ENCODE measurements at places on chromosomes 2 and 18. TPM values are rescaled to one million over a fixed set of nuclear protein-coding genes. Genes with fewer than 3 reads are reported as not detected.

- DNase-seq, result peak; percentile 53
These were observed 74.7 kb downstream of the SMAD7 start for GRCh38 chr18:48875942-48876511.

DNA sequence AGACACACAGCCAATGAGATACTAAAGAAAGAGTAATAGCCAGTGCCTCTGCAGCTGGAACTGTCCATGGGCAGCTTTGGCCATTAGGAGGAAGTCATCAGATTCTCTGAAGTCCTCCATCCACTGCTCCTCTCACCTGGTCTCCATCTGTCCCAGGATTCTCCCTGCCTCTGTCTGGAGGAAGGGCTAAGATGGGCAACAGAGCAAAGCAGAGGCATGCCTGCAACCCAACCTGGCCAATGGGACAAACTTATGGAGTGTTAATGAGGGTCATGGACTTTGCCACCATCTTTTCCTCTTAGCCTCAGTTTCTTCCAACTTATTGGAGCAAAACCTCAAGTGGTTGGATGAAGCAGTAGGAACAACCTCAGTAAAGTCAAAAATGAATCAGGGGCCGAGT, 91.5 kb upstream of the SIX3 start:
- DNase-seq, result no peak

DNA sequence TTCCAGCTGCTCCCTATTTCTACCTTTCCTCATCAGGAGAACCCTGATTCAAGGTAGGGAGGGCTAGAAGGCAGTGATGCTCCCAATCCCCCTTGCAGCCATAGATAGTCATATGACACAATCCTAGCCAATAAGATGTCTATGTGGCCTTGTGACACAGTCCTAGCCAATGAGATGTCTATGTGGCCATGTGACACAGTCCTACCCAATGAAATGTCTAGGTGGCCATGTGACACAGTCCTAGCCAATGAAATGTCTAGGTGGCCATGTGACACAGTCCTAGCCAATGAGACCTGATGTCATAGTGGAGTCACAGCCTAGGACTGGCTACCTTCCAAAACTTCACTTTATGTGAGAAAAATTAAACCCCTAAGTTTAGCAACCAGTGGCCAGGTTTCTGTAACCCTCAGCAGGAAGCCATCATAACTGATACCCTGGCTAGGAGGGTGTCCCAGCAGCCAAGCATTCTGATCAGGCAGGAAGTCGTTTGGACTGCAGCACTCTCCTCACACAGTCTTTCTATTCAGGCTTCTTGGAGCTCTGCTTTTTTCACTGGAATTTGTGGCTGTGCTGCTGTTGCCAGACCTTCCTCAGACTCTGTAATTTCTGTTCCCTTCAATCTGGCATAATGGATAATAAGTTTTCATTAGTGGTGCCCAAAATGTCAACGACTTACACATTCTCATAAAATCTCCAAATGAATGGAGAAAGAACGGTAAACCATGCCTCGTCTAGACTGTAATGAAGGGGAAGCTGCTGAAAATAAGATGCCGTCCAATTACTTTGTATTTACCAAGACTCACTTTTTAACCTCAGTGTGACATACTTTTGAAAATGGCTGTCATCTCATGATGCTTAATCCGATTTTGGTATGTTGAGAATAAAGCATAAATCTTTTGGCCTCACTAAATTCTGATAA, 165.0 kb upstream of the NCKAP5 start:
- DNase-seq, result no peak

GRCh38 chr2:145511946-145512345, 992.0 kb upstream of the ZEB2 start:
- DNase-seq, result no peak

GRCh38 chr2:86223140-86223926, 24.1 kb downstream of the MRPL35 start:
- peak; percentile 95 for DNase-seq

GRCh38 chr2:31319406-31320175, 85.6 kb downstream of the EHD3 start:
- DNase-seq, result peak; percentile 70

- no peak for DNase-seq
These were observed 662.6 kb upstream of the FAM98A start for GRCh38 chr2:34261701-34262100.

GRCh38 chr2:19362755-19363473, 4.5 kb upstream of the OSR1 start:
- DNase-seq, result peak; percentile 93

- DNase-seq, result no peak
These were observed 49.2 kb downstream of the CELF4 start for GRCh38 chr18:37516361-37516853.

- no peak for DNase-seq
These were observed 21.3 kb downstream of the WDSUB1 start for GRCh38 chr2:159265171-159265576.

DNA sequence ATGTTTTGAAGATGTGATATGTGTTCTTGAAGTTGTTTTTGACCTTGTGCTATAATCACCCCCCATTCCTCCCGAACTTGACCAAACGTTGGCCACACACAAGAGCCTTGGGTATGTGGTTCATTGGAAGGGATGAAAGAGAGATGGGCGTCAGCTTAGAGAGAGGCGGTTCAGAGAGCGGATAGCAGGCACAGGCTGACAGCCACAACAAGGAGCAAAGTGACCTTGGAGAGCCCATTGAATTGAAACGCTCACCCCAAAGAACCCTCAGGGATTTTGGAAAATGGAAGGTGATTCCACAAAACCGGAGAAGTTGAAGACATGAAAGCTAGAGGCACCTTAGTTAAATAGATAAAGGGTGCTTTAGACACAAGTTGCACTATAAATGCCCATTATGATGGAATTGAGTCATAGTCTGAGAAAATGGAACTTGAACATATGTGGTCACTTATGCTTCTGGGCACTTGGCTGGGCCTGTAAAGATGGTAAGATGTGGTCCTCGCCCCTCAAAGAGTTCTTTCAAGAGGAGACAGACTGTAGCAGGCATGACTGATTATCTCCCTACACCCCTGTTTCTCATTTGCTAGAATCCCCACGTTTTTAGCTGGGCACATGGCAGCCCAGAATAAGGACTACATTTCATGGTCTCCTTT, 188.5 kb upstream of the HAAO start:
- DNase-seq, result no peak

DNA sequence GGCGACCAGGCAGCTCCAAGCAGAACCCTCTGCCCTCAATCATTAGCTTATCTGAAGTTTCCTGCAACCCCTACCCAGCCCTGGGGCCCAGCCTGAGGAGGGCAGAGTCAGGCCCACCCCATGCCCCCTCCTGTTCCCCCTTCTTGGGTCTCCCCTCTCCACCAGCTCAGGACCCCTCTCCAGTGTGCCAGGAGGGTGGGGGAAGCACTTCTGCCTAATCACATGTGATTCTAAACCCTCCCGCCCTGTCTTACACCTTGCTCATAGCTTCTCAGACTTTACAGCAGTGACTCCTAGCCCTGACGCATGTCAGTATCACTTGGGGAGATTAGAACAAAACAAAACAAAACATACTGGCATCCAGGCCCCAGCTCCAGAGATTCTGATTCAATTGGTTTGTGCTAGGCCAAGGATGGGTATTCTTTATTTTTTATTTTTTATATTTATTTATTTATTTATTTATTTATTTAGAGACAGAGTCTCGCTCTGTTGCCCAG, 42.5 kb upstream of the ASAP2 start:
- no peak for DNase-seq

DNA sequence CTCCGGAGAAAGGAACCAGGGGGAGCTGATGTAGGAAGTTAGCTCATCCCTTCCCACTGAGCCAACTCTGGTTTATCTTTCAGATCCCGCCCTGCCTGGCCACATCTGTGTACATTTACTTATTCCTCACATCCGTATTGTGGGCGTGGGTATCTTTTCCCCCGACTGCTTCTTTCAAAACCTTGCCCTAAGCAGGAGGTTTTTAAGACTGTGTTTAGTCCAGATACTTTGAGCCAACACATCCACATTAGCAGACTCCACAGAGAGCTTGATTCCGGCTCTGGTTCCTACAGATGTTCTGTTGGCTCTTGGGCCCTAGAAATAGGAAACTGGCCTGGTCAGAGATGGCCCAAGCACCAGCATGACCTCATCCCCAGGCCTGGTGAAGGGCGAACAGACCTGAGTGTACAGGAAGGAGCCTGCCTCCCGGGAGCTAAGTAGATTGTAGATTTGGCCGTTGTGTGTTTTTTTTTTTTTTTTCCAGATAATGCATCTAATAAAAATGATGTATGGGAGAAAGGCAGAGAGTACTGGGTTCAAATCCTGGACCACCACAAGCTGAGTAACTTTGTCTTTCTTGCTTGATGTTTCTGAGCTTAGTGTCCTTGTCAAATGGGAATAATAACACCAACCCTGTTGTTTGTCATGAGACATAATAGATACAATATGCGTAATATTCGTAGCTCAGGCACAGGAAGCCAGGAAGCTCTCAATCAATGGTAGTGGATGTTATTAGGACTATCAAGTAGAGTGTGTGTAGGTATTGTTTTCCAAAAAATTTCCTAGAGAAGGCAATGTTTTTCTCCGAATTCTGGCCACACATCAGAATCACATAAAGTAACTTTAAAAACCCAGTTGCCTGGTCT, 92.3 kb downstream of the PRKCE start:
- peak; percentile 84 for DNase-seq

DNA sequence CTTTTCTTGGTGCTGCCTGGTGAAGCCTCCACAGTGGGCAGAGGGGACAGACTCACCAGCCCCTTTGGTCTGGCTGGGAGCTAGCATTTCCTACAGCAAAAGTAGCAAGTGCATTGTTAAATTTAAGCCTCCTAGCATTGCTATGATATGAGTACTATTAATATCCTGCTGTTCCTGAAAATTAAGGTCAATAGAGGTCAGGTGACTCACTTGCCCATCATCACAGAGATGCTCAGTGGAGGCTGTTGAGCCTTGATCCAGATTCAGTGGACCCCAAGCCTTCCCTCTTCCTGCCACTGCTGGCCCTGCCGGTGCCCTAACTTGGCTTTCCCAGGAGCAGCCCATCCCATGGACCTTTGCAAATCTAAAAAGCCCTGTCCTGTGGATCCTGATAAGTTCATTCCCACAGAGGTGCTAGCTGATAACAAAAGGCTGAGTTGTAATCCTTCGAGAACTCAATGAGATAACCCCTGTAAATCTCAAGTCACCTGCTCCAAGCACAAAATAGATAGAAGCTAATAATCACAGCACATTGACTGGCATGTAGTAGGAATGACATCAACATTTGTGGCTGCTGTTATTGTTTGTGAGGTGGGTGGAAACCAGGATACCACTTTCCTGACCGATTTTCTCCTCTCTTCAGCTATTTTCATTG, 84.4 kb downstream of the THNSL2 start:
- no peak for DNase-seq

GRCh38 chr2:71607151-71607889, 154.0 kb downstream of the DYSF start:
- DNase-seq, result peak; percentile 39

GRCh38 chr2:45498661-45499550, 112.2 kb downstream of the SRBD1 start:
- no peak for DNase-seq

GRCh38 chr2:233702238-233702637, 9.5 kb downstream of the UGT1A6 start:
- no peak for DNase-seq

DNA sequence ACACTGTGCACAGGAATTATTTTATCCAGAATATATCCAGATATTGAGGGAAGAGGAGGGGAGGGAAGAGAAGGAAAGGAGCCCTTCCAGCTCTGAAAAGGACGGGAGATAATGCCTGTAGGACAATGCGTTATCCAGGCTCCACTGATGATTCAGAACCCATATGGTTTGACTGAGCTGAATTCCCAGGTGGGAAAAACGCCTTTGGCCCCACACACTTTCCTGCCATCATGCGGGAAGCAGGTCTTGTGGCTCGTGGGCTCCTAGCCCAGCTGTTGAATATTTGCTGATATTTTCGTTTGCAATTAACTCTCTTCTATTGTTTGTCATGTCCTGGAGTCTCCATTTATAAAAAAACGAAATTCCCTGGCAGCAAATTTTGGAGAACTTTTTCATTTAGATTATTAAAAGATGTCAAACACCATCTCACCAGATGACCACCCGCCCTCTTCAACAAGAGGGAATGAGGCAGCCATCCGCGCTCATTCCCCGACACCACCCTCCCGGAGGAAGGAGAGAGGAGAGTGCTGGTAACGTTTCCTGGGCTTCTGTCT, 8.9 kb downstream of the COL6A3 start:
- no peak for DNase-seq

GRCh38 chr2:201795607-201796477, 10.5 kb upstream of the CDK15 start:
- no peak for DNase-seq

DNA sequence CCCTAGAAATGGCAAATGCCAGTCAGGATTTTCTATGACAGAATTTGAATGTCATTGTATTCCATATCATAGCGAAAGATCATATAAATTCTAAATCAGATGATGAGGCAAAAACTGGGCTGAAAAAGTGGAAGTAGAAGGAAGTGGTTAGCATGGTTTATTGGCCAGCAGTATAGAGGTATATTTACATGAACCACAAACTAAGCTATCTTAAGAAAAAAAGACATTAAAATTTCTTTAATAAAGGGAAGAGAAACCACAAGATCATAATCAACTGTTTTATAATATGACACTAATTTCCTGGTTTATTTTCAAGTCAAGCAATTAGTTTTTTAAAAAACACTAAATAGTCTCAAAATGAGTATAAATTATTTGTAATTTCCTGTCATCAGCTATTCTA, 123.2 kb upstream of the LRP1B start:
- no peak for DNase-seq

DNA sequence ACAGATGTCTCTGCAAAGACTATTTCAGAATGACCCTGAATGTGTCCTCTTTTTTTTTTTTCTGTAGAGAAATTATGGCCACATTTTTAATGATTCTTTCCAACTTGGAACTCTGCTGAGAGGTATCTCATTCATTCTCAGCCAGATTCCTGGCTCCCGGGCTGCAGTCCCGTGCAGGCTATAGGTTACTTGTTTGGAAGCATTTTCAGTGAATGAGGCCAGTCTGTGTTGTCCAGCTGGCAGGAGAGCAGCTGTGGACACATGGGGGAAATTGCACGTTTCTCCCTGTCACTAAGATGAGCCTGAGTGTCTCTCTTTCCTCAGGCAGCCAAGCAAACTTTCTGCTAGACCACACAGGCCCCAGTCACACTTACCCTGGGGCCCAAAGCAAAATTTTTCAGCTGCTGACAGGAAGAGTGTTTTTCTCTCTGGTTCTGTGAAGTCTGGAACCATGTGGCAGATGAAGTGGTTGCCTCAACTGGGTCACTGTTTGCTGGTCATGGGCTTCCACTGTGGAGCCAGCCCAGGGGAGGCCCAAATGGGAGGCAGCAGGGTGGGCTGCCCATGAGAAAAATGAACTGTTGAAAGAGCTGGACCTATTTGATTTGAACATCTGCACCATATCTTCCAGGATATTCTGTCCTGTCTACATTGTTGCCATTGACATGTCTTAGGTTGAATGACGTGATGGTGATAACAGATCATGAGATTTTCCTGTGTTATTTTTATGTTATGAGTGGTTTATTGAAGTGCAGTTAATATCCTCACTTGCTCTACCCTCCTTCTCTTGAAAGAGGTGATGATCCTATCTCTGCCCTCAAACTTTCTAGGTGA, 431.2 kb downstream of the LPIN1 start:
- DNase-seq, result peak; percentile 87

PDCD1 gene
- total RNA-seq, result 0.99 TPM

SLC4A3 gene
- 1.1 TPM for total RNA-seq

ARHGAP15 gene
- 4.8 TPM for total RNA-seq

TSGA10 gene
- 8.4 TPM for total RNA-seq

FABP1 gene
- not detected for total RNA-seq

MC5R gene
- not detected for total RNA-seq

ZNF396 gene
- total RNA-seq, result 2.5 TPM
